Spinal cord (tissue), 10 donors: ENCODE measurements at places on chromosomes 1 and 21. TPM values are rescaled to one million over a fixed set of nuclear protein-coding genes. Genes with fewer than 3 reads are reported as not detected.

The MYCL gene
- total RNA-seq, result 6.1 TPM

The KCNQ4 gene
- 1.7 TPM for total RNA-seq

The FBXO42 gene
- 22.8 TPM for total RNA-seq

DNA sequence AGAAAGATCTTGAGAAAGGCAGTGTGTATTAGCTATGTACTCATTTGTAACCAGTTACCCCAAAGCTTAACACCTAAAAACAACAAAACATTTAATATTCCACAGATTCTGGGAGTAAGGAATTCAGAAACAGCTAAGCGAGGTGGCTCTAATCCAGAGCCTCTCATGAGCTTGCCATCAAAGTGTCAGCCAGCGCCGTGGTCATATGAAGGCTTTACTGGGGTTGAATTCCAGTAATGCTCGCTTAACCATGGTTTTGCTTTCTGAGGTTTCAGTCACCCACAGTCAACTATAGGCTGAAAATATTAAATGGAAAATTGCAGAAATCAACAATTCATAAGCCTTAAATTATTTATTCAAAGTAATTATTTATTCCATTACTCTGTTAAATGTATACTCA lies 101.8 kb downstream of the CLIC6 start:
- no peak overlapping the region for H3K27ac ChIP-seq
- no peaks in the 10 kb centered on the region for H3K27me3 ChIP-seq
- no peak for DNase-seq
- H3K36me3 ChIP-seq, result no peaks in the 10 kb centered on the region
- H3K4me1 ChIP-seq, result no peaks in the 10 kb centered on the region

GRCh38 chr1:214447557-214447871 lies 103.9 kb downstream of the PTPN14 start:
- H3K4me3 ChIP-seq, result no peak overlapping the region
- DNase-seq, result no peak
- peaks cover 5% of the 10 kb centered on the region for H3K4me1 ChIP-seq
- no peak overlapping the region for H3K27ac ChIP-seq
- no peaks in the 10 kb centered on the region for H3K27me3 ChIP-seq

GRCh38 chr1:101282314-101283038 lies 45.7 kb downstream of the S1PR1 start:
- no peaks in the 10 kb centered on the region for H3K27me3 ChIP-seq
- no peak overlapping the region for H3K27ac ChIP-seq
- H3K4me3 ChIP-seq, result no peak overlapping the region
- peaks cover 4% of the 10 kb centered on the region for H3K4me1 ChIP-seq

DNA sequence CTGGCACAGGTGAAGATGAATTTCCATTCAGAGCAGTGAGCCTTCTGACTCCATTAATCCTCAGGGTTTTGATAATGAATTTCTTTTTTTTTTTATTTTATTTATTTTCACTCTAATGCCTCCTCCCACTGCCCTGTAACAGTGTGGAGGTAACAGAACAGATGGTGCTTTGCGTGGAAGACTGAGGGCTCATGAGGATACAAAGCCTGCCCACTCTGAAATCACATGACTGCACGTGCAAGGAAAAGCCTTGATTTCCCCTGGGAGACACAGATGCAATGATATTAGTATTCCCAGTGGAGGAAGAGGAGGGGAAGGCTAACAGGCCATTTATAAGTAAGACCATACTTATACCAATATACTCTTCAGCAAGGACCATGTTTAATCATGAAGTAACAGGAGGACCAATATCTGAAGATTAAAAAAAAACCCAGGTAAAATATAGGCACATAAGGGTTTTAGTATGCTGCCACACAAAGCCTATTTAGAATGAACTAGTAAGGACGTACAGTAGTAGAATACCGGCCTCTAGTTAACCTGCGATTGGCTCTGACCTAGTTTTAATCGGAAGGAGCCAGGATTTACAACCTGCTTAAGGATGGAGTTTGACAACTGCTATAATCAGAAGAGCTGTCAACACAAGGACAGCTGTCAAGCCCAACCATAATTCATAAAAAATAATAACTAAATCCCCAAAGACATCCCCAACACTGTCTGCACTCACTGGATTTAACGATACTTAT lies 69.6 kb downstream of the LHX4 start:
- DNase-seq, result no peak
- no peaks in the 10 kb centered on the region for H3K4me1 ChIP-seq
- H3K27ac ChIP-seq, result no peak overlapping the region
- no peaks in the 10 kb centered on the region for H3K27me3 ChIP-seq
- H3K36me3 ChIP-seq, result no peaks in the 10 kb centered on the region
- no peak overlapping the region for H3K4me3 ChIP-seq

DNA sequence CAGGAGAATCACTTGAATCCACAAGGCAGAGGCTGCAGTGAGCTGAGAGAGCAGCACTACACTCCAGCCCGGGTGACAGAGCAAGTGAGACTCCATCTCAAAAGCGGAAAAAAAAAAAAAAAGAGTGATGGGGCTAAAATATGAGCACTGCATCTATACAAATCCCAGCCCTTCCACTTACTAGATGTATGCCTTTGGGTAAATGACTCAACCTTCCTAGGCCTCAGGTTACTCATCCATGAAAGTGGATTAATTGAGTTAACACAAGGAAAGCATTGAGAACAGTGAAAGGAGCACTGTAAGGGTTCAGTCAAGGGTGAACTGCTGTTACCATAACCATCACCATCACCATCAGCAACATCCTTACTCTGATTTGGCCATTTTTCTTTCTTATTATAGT lies 226.4 kb upstream of the C8B start:
- no peaks in the 10 kb centered on the region for H3K4me1 ChIP-seq
- DNase-seq, result no peak
- no peaks in the 10 kb centered on the region for H3K27me3 ChIP-seq
- H3K36me3 ChIP-seq, result no peaks in the 10 kb centered on the region

The NENF gene
- total RNA-seq, result 34.3 TPM

- no peak overlapping the region for H3K27ac ChIP-seq
- no peaks in the 10 kb centered on the region for H3K36me3 ChIP-seq
- H3K4me3 ChIP-seq, result no peak overlapping the region
These were observed 462.6 kb upstream of the RUNX1 start for GRCh38 chr21:35511696-35512162.

DNA sequence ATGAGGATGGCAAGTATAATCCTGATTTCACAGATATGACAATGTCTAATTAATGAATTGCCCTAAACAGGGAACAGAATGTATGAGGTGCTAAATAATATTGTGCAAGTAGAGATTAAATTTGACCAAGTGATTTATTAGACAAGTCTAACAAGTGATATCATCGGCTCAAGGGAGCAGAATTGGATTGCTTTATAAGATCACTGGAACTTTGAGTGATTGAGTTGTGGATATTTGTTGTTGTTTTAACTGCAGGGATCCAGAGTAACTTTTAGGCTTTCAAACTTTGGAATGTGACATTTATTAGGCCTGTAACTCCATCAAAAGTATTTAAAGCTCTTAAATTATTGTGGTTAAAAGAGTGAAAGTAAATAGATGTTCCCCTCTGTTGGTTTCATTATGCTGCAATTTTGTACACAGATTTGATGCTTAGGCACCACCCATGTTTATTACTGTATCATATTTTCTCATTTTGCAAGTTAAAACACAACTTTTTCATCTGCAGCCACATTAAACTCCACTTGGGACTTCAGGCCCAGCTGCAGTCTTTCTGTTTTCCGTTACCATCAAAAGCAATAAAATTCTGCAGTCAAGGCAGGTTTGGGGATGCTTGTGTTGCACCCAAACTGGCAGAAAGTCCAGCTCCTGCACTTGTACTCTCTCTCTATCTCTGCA lies 206.6 kb downstream of the HLX start:
- no peaks in the 10 kb centered on the region for H3K4me1 ChIP-seq
- no peak overlapping the region for H3K4me3 ChIP-seq
- no peaks in the 10 kb centered on the region for H3K36me3 ChIP-seq
- DNase-seq, result no peak

DNA sequence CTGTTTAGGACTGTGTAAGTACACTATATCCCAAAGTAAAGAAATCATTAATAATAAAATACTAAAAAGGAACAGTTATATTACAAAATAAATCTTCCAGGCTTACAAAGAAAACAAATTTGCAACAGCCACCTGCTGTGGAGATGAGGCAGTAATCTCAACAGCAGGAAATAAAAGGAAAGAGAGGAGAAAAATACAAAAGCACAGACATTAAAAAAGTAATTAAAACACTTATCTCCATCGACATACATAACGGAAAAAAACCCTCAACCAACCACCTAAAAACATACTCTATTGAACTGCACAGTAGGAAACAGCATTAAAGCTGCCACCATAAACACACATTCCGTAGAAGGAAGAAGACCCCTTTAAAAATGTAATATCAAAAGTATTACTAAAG lies 317.6 kb downstream of the DPYD start:
- H3K27me3 ChIP-seq, result no peaks in the 10 kb centered on the region
- no peaks in the 10 kb centered on the region for H3K36me3 ChIP-seq
- no peak for DNase-seq
- H3K27ac ChIP-seq, result no peak overlapping the region
- H3K4me1 ChIP-seq, result no peaks in the 10 kb centered on the region

The MYOM3 gene
- total RNA-seq, result 0.50 TPM

The ATP1A4 gene
- total RNA-seq, result 0.50 TPM

DNA sequence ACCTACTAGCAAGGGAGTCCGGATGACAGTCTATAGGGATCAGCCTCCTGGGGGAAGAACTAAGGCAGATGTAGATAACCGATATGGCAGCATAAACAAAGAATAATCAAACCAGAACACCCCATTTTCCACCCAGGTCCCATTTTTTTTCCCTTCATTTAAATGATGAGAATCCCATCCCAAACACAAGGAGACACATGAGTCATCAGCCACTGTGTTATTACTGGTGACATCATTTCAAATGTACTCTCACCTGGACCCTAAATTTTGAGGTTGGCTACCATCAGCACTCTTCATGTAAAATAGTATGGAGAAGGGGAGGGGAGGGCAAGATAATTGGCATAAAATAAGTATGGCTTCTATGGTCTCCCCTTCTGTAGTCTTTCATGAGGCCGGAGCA lies 108.9 kb upstream of the GUCA2B start:
- no peak for DNase-seq
- no peaks in the 10 kb centered on the region for H3K27me3 ChIP-seq
- H3K4me3 ChIP-seq, result no peak overlapping the region

DNA sequence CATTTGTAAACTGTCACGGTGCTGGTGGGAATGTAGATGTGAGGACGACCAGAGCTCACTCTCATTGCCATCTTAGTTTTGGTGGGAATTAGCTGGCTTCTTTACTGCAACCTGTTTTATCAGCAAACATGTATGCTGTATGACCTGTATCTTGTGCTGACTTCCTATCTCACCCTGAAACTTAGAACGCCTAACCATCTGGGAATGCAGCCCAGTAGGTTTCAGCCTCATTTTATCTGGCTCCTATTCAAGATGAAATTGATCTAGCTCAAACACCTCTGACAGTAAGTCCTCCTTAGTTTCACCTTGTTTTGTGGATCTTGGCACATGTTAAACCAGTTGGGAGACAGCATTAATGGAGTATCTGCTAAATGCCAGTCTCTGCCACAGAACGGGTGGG lies 174.6 kb downstream of the HLX start:
- H3K27me3 ChIP-seq, result no peaks in the 10 kb centered on the region
- no peak overlapping the region for H3K27ac ChIP-seq
- DNase-seq, result no peak
- H3K4me3 ChIP-seq, result no peak overlapping the region

GRCh38 chr1:230425252-230426091 lies 660 bp downstream of the PGBD5 start:
- no peak overlapping the region for H3K27ac ChIP-seq
- peaks cover 29% of the 10 kb centered on the region for H3K4me1 ChIP-seq
- peak overlapping the region; percentile 54 for H3K4me3 ChIP-seq
- peaks cover 25% of the 10 kb centered on the region for H3K27me3 ChIP-seq
- no peaks in the 10 kb centered on the region for H3K36me3 ChIP-seq
